ENCODE measurements at places on chromosomes 4 and X.

DNA sequence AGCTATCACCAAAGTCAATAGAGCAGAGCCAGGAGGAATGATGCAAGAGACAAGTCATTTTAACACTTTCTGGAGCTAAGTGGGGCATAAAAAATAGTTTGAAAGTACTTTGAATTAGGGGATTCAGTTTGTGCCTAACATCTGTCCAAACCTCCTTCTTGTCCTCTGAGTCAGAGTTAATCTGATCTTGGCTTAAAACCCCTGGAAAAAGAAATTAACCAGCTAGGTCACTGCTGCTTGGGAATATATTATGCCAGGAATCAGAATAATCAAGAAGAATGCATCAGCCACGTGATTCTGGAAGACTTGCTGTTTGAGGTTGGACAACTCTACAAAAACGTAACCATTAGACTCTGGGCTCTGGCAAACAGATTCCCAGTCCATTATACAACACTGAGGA lies 45.3 kb upstream of the EDA2R start:
- DNase-seq, result no peak

DNA sequence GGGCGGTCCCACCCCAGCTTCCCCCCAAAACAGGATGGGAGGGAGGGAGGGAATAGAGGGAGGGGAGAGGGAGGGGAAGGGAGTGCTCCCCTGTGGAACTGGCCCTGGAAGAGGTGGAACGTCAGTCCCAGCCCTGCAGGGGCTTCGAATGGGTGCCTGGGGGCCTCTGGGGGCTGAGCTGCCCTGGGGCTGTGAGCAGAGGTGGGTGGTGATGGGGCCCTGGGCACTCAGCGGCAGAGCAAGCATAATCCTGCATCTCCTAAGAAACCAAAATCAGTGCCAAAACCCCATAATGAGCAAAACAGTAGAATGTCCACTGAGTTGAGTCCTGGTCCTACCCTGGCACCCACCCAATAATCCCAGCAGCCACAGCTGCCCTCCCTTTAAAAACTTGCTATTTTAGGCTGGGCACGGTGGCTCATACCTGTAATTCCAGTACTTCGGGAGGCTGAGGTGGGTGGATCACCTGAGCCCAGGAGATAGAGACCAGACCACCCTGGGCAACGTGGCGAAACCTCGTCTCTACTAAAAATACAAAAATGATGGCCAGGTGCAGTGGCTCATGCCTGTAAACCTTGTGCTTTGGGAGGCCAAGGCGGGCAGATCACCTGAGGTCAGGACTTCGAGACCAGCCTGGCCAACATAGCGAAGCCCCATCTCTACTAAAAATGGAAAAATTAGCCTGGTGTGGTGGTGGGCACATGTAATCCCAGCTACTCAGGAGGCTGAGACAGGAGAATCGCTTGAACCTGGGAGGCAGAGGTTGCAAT lies 11.1 kb downstream of the DOK7 start:
- no peak for DNase-seq

GRCh38 chr4:2930758-2931511 lies 32.3 kb downstream of the NOP14 start:
- no peak for DNase-seq

DNA sequence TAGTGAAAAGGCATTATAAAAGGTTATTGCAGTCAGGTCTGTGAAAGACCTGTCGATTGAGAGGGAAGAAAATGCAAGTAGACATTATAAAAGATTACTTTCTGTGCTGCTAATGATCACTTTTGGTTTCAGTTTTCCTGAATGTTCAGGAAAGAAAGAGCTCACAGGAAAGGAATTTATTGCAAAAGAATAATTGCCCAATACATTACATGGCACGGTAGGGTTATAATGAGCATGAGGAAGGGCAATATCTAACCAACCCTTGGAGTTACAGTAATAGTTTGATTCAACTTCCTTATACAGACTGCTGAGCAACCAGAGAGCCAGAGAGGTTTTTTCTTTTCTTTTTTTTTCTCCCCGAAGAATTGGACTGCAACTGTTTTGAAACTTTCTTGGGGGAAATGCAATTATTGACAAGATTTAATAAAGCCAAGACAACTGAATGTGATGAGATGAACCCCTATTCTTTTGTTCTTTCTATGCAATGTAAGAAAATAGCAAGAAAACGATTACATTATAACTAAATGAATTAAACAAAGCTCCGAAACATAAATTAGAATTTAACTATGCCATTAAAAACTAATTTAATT lies 247.0 kb downstream of the C4orf33 start:
- peak; percentile 91 for DNase-seq

GRCh38 chrX:111098874-111099273 lies 2.9 kb downstream of the PAK3 start:
- peak; percentile 28 for DNase-seq

- no peak for DNase-seq
Measured at GRCh38 chr4:155800685-155801343, 42.0 kb downstream of the GUCY1B1 start.

- DNase-seq, result no peak
Measured at GRCh38 chrX:107825698-107826237, at the start of gene MID2. Gene MID2 (plus strand): TSS chrX:107825866. CDS start chrX:107826427, 561 bp downstream.

DNA sequence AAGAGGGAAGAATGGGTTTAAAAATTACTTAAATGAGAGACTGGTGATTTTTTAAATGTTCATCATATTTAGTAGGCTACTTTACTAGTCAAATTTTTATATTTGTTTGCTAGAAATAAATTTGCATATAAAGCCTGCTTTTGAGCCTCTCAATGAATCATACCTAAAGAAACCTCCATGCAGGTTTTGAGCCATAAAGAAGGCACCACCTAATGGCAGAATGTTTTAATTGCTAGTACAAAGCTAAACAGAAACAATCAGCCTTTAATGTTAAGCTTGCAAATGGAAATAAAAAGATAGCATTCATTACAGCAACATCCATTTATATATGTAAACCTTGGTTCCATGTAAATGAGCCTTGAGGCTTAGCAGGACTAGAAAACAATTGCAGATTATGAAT lies 989.7 kb downstream of the CCSER1 start:
- no peak for DNase-seq

- DNase-seq, result no peak
Measured at GRCh38 chrX:85630901-85631300, 251.4 kb upstream of the POF1B start.

- DNase-seq, result no peak
Measured at GRCh38 chr4:106032851-106033286, 137.6 kb downstream of the NPNT start.

DNA sequence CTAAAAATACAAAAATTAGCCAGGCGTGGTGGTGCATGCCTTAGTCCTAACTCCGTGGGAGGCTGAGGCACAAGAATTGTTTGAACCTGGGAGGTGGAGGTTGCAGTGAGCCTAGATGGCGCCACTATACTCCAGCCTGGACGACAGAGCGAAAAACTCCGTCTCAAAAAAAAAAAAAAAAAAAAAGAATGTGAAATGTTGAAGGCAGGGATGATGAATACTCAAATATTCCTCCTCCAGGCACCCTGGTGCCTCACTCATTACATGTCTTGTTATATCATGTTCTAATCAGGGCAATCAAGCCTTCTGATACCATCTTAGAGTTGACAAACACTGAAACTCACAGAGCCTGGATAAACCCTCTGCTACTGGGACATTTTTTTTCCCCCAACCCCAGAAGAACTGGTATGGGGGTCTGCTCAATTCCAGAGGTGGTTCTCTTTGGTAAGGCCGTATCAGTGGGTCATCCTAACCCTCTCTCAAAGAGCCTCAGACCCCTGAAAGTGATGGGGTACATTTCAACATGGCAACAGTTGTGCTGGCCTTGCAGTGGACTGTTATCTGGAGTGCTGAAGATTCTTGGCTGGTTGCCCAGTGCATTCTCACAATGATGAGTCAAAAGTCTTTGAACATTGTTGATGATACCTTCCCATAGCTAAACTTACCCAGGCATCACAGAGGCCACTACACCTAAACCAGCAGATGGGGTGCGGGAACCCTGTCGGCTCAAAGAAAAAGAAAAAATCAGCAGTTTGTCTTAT lies 2.4 kb upstream of the SH3KBP1 start:
- DNase-seq, result no peak

GRCh38 chrX:40006106-40007017 lies 91.4 kb downstream of the BCOR start:
- no peak for DNase-seq

DNA sequence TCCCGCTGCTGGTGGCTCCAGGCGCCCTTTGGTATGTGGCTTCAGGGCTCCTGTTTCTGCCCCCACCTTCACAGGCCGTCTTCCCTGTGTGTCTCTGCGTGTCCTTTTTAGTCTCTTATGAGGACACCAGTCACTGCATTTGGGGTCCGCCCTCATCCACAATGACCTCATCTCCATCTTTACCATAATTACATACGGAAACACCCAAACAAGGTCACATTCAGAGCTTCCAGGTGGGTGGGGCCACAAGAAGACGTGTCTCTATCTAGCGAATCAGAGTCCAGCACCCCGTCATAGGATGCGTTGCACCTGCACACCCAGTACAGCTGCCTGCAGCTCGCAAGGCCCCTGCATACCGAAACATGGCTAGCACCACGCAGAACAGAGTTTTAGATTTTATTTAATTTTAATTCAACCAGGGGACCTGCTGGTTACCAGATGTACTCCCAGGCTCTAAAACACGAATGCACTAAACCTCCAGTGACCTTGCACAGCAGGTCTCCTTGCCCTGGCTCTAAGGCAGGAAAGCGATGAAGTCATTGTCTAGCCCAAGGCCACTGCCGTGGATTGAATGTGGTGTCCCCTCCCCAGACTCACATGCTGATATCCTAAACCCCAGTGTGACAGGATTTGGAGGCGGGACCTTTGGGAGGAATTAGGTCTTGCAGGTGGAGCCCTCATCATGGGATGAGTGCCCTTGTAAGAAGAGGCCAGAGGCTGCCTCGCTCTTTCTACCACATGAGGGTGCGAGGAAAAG lies 30.3 kb downstream of the ABLIM2 start:
- DNase-seq, result no peak

DNA sequence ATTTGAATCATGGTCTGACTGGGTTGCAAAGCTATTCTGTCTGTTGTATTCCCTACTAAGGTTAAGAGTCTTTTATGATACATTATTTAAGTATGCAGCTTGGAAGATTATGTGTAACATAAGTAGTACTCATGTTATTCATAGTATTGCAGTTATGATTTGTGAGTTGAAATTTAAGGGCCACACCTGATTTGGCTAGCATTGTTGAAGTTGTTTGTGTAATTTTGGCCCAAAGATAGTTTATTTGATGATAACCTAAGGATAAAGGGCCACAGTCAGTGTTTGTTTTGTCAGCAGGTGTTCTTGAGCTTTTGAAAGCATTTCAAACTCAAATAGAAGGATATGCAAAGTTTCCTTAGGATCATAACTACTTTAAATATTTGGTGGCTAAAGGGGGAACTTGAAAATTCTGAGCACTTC lies 38.9 kb downstream of the NUDT9 start:
- no peak for DNase-seq

DNA sequence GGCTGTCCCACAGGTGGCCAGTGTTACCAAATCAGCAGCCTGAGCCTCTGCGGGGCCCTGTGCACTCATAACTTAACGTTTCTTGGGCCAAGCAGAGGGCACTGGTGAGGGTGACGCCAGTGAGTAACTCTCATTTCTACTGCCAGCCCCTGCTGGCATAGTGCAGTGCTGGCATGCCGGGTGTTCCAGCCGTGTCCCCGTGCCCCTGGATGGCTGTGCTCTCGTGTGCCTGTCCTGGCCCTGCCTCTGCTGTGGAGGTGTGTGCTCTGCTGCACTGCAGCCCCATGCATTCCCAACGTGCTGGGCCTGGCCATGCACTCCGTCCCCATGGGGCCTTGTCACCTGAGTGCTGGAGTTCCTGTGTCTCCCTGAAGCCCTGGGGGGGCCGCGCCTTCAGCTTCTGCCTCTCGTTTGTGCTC lies 14.7 kb downstream of the TBC1D14 start:
- no peak for DNase-seq

DNA sequence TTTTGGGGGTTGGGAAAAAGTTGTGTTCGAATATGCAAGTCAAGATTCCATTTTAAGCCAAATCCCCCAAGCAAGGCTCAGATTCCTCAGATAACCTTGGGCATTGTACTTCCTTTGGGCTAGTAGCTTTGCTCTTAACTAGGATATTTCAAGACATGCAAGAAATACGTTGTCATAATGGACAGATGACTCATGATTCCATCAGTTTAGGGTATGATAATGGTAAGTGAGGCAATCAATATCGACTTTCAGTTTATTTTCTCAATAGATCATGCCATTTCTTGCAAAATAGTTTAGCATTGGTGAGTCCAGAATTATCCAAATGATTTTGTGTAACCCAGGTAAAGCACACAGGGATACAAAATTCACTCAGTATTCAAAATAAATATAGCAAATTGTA lies 25.4 kb downstream of the CFAP299 start:
- DNase-seq, result no peak

DNA sequence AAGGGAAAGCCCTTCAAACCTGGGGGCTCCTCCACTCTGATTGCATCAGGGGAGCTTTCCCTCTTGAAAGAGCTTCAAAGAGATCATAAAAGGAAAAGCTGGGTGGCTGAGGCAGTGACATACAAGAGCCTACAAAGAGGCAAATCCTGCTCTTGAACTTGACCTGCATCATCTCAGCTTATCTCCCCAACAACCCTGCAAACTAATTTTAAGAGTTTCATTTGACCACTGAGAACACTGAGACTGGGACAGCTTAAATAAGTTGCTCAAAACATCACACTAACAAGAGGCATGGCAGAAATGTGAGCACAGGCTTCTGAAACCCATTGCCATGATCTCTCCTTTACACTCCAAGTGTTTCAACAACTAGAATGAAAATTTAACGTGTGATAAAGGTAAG lies 101.6 kb upstream of the PPARGC1A start:
- DNase-seq, result no peak

DNA sequence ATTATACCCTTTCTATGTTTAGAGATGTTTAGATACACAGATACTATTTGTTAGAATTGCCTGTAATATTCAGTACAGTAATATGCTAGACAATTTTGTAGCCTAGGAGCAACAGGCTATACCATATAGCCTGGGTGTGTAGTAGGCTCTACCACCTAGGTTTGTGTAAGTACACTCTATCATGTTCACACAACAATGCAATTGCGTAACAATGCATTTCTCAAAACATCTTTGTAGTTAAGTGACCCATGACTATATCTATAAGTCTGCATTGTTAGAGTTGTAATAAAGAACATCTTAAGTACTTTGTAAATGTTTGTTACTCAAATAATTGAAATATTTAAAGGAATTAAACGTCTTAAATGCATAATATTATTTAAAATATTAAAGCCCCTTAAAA lies 379.3 kb downstream of the PPP3CA start:
- no peak for DNase-seq

- no peak for DNase-seq
Measured at GRCh38 chr4:37885496-37885895, 5.4 kb upstream of the TBC1D1 start.

DNA sequence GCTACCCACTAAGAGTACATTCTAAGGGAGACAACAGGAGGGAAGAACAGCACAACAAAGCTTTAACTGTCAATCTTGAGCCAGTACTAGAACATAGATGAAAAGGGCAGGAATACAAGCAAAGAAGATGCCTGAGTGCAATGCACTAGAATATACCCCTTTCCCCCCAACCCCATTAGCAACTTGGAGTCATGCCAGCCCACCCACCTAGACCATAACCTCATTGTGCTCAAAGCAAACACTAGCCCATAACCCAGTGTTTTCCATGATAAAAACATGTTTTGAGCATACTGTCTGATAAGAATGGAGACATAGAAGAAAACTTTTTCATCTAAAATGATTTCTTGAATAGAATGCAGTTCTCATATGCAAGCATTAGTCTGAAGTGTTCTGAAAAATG lies 183.2 kb downstream of the RAP1GDS1 start:
- DNase-seq, result no peak

All from CD14-positive monocyte (primary cell).